Right atrium auricular region (tissue), 2 donors: ENCODE measurements at places on chromosomes 2 and 18. TPM values are rescaled to one million over a fixed set of nuclear protein-coding genes. Genes with fewer than 3 reads are reported as not detected.

Gene SERPINB13
- total RNA-seq = not detected

Gene SOX11
- 0.71 TPM for total RNA-seq

Gene KCTD1
- total RNA-seq = 35.1 TPM

Gene SCYGR4
- not detected for total RNA-seq

Gene ACVR1C
- total RNA-seq = 1.1 TPM

Gene HDAC4
- total RNA-seq = 8.1 TPM

Gene ZNF396
- total RNA-seq = 0.30 TPM

Gene SETBP1
- 7.8 TPM for total RNA-seq

Gene FOXD4L1
- total RNA-seq = not detected

Gene PTPRN
- total RNA-seq = 0.74 TPM

Gene ZAP70
- 0.86 TPM for total RNA-seq

Gene MPP4
- not detected for total RNA-seq

Gene ACMSD
- not detected for total RNA-seq

Gene POU3F3
- total RNA-seq = not detected

Gene POTEC
- not detected for total RNA-seq

Gene ACKR3
- total RNA-seq = 49.7 TPM

Gene GPR35
- total RNA-seq = 0.86 TPM

Gene ACADL
- total RNA-seq = 1.9 TPM

Gene GPR45
- not detected for total RNA-seq

Gene LINC00305
- not detected for total RNA-seq

Gene MTHFD2
- total RNA-seq = 15.8 TPM

Gene AFF3
- 16.2 TPM for total RNA-seq

Gene DCC
- total RNA-seq = not detected

Gene C2orf66
- not detected for total RNA-seq

Gene SMPD4
- 23.8 TPM for total RNA-seq

Gene RBFA
- 17.5 TPM for total RNA-seq

Gene ABCG5
- total RNA-seq = not detected

Gene CYP27C1
- total RNA-seq = not detected

Gene RAMP1
- total RNA-seq = 239 TPM

Gene CHRNG
- total RNA-seq = not detected

Gene GAREM2
- 3.0 TPM for total RNA-seq

Gene SLC4A3
- total RNA-seq = 270 TPM

Gene LOXHD1
- not detected for total RNA-seq

Gene SFXN5
- 5.8 TPM for total RNA-seq

Gene DLGAP1
- 1.1 TPM for total RNA-seq
